ENCODE measurements at places on chromosomes 7 and 10.

DNA sequence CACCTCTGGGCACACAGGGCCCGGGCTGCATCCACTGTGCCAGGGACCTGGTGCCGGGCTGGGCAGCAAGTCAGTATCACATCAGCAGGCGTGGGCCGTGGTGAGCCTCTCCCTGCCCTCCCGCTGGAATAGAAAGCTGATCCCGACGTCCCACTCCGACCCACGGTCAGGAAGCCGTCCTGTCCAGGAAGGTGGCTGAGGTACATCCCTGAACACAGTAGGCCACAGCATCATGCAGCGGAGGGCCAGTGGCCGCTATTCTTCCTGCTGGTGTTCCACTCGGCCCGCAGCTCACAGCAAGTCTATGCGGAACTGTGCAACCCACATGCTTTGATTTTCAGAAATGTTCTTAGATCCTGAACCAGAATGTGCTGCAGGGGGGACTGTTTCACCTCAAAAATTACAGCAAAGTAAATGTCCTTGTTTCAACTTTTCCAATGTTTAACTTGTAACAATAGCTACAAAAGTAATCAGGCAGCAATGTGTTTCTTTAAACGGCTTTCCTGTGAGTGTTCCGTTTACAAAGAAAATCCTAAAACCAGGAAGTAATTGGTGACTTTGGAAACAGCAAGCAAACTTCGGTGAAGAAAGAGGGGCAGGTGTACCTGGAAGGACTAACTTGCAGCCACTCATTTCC is 676 bp upstream of the GPR146 start:
- no peak for DNase-seq

DNA sequence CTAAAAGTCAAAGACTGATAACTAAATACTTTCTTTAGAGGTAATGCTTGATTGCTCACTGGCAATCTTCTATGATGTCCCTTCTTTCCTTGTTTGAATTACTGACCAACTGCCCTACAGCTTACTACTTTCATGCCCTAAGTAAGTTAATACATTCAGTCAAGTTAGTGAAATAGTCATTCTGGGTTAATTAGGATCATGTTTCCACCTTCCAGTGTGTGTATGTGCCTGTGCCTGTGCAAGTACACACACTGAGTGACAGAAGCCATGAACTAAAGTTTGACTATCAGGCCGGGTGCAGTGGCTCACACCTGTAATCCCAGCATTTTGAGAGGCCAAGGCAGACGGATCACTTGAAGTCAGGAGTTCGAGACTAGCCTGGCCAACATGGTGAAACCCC is 187.9 kb downstream of the CACNA2D1 start:
- no peak for DNase-seq

- no peak for DNase-seq
Measured at GRCh38 chr10:60025279-60025678, 118.9 kb upstream of the CCDC6 start.

DNA sequence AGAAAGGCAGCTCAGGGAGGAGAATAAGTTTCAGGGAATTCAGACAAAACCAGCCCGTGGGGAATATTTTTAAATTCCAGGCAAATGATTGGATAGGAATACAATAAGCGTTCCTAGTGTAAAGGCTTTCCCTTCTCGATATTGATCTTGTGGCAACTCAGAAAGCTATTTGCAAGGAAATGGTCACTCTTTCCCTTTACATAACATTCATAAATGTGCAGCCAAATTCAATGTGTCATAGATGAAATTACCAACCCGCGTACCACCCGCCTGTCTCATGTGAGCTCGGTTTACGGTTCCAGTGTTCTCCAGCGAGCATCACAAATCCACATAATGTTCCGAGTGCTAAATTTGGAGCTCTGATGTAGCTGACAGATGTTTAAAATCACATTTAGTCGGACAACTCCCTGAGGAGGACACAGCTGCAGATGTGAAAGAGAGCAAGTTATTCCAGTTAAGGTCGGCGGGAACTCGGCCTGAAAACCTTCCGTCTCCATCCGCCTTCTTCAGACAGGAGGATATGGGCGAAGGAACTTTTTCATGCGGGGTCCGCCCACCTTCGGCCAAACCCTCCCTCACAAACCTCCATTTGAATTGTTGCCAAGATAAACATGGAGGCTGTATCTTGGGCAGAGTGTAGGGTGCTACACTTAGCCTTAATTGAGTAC is 327.0 kb downstream of the RNLS start:
- DNase-seq: no peak

DNA sequence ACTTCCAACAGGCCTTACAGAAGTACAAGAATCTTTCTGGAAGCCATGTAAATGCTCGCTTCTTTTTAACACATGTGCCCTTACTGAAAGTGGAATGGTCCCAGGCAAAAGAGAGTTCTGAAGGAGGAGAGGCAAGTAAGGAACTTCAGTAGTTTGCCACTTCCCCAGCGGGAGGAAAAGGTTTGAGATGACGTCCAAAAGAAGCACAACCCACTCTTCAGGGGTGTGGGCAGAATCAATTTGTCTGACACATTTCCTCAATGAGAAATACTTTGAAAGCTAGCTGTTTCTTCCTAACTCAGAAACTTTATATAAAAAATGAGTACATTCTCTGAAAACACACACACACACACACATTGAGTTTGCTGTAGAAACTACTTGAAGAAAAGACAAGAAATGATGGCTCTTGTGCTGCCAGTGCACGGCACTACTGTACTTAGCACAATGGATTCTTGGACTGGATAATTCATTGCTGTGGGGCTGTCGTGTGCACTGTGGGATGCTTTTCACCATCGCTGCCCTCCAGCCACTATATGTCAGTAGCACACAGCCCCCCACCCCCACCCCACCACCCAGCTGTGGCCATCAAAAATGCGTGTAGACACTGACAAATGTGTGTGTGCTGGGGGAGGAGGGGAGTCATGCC is 183.0 kb downstream of the SRPK2 start:
- DNase-seq: no peak

DNA sequence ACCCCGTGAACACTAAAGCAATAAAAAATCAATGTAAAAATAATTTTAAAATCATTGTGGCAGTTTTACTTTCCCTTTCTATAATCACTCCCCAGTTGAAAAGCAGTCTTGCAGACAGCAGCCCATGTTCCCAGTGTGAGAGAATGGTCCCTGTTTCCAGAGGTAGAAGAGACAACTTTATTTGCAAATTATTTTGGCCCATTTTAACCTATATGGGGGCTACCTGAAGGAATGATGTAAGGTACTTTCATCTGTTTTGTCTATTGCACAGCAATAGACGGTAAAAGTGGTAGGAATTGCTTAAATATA is 559.8 kb downstream of the ZWINT start:
- DNase-seq: no peak

- no peak for DNase-seq
Measured at GRCh38 chr10:46310143-46310514, 23.3 kb downstream of the ANTXRL start.

GRCh38 chr7:85820702-85821443 is 634.0 kb upstream of the SEMA3D start:
- DNase-seq: no peak

- no peak for DNase-seq
Measured at GRCh38 chr10:60943316-60944057, 498 bp downstream of the RHOBTB1 start.

DNA sequence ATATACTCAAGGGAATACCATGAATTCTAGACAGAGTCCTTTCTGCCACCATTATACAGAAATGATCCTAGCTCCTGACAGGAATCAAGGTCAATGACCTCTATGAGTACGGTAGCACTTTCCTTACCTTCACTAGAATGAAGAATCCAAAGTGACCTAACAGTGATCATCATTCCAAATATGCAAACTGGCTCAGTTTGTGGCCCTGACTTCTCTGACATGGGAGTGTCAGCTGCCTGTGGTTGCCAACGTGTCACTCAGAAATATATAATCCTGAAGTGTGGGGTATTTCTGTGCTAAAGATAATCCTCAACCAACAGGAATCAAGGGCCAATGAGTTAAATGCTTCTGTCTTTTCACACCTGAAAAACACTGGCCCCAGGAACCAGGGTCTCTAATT is 45.7 kb downstream of the COPG2 start:
- DNase-seq: no peak

DNA sequence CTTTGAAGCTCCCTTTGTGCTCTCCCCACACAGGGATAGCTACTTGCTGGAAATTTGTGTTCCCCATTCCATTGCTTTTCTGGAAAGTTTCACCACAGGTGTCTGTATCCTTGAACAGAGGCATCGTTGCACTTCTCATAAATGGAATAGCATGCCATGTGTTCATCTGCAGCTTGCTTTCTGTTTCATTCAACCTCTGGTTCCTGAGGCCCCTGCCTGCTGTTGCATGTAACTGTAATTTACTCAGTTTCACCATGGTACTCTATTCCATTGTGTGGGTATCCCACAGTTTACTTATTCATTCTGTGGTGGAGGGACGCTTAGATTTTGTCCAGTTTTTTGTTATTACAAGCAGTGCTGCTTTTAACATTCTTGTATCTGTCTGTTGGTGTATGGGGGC is 32.0 kb downstream of the EEPD1 start:
- DNase-seq: no peak

DNA sequence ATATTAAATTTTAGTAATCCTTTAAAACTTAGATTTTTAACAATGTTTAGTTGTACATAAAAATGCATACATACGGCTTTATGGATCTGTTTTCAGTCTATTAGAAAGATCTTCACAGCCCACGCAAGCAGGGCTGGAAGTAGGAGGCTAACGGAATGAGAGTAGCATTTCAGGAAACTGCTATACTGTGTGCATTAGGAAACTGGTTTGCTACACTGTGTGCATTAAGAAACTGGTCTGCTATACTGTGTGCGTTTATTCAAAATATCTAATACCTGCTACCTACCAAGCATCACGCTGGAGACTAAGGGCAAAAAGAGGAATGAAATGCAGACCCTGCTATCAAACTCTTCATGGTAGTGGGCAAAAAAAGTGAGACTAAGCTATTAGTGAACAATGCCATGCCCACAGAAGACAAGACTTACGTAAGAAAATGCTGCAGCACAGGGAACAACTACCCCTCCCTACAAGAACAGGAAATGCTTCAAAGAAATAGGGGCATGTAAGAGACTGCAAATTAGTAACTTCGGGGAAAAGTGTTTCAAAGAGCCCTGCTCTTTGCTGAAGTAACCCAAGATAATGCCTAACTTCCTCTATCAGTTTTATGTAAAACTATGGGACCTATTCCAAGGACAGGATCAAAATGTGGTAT is 11.3 kb downstream of the RAB11FIP2 start:
- no peak for DNase-seq

DNA sequence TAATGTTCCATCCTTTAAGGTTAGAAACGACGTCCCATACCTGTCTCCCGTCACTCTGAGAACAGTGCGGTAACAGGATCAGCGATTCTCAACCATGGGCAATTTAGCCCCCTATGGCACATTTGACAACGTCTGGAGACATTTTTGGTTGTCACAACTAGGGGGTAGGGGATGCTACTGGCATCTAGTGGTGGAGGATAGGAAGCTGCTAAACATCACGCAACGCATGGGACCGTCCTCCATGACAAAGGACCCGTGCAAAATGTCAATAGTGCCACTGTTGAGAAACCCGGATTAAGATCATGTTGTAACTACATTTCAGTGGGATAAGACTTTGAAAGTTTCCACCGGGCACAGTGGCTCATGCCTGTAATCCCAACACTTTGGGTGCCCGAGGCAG is 5.0 kb upstream of the PAXIP1 start:
- DNase-seq: no peak

DNA sequence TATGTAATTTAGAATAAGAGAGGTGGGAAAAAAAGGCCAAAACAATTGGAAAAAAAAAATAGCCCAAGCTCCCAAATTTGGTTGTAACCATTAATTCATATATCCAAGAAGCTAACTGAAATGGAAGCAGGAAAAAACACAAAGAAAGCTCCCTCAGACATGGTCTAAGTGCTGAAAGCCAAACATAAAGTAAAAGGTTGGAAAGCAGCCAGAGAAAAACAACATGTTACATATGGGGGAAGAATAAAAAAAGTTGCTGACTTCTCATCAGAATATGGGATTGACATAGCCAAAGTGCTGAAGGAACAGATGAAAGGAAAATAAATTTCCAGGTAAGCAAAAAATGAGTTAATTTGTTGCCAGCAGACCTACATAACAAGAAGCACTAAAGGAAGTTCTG is 40.3 kb downstream of the PDZD8 start:
- no peak for DNase-seq

- DNase-seq: no peak
Measured at GRCh38 chr10:31397852-31398251, 78.8 kb downstream of the ZEB1 start.

- DNase-seq: no peak
Measured at GRCh38 chr7:37410305-37411229, 38.1 kb downstream of the ELMO1 start.

Data from cortex of kidney (tissue), 1 donor.